ENCODE measurements at places on chromosomes 3 and 15.

- DNase-seq, result no peak
Observed at GRCh38 chr3:48599077-48599501, 4.0 kb upstream of the COL7A1 start.

DNA sequence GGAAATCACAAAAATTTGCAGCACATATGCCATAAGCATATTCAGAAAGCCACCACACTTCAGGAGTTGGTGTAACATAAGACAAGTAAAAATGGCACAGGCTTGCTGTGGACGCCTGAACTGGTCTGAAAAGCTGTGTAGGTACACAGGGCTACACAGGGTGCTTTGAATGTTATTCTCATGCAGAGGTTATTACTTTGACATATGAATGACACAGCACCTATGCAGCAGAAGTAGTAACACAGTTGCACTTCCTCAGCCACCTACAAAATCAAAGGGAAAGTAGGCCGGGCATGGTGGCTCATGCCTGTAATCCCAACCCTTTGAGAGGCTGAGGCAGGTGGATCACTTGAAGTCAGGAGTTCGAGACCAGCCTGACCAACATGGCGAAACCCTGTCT is 54.5 kb downstream of the OSBPL10 start:
- DNase-seq, result no peak

DNA sequence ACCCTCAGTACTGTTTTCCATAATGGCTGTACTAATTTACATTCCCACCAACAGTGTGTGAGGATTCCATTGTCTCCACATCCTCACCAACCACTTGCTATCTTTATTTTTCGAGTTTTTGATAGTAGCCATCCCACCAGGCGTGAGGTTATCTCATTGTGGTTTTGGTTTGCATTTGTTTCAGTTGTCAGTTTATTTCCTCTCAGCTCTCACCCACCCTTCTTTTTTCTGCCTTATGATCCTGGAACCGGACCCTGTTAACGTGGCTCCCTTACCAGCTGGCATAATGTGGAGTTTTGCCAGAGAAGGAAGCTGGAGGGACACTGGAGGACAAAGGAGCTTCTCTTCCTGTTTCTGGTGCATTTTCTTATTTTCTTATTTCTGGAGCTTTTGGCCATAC is 25.1 kb upstream of the SH3GL3 start:
- no peak for DNase-seq

GRCh38 chr3:57963811-57964346 is 44.3 kb upstream of the FLNB start:
- DNase-seq, result no peak

GRCh38 chr3:130604806-130605205 is 87.8 kb downstream of the COL6A6 start:
- no peak for DNase-seq

- DNase-seq, result no peak
Observed at GRCh38 chr15:96353930-96354730, 23.6 kb downstream of the NR2F2 start.

DNA sequence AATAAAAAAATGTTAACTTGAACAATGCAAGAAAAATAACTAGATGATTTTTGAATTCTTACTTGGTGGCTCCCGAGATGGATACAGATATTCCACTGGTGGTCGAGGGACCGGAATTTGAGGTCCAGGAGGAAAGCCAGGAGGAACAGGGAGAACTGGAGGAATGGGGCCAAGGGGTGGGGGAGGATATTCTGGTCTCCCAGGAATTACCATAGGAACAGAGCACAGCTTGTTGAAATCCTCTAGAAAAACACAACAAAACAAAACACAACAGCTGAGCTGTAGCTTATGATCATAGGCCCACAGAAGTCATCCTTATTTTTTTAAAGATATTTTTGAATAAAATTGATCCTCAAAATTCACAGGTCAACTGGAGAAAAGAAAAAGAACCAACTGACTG is 129.4 kb downstream of the FBN1 start:
- DNase-seq, result no peak
